ENCODE measurements at places on chromosomes 4 and X.

DNA sequence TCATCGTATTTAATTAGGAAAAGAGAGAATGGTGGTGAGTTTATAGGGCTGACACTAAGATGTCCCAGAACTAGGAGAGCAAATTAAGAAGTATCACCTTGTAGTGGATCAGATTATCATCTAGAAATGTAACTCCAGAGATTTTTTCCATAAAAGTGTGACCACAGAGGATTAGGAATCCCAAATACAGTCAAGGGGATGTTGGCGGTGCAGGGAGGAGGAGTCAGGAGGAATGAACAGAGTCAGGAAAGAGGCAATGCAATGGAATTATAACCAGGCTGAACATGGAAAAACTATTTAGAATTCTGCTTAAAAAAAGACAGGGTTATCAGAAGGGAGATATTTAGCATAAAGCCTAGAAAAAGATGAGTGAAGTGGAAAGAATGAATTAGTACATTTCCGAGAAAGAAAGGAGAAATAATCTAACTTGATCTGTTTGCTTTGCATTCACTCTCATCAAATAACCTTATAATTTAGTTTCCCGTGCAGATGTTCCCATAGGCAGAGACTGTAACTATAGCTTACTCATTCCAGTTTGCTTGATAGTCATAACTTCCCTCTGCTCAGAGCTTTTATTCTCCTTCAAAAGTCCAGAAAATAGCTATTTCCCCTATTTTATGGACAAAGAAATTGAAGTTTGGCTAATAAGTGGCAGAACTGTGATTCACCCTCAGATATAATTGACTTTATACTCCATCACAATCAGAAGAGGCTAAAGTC lies 56.4 kb downstream of the SCFD2 start:
- DNase-seq: no peak

- peak; percentile 15 for DNase-seq
Measured at GRCh38 chr4:184907216-184907615, 81.4 kb upstream of the ACSL1 start.

DNA sequence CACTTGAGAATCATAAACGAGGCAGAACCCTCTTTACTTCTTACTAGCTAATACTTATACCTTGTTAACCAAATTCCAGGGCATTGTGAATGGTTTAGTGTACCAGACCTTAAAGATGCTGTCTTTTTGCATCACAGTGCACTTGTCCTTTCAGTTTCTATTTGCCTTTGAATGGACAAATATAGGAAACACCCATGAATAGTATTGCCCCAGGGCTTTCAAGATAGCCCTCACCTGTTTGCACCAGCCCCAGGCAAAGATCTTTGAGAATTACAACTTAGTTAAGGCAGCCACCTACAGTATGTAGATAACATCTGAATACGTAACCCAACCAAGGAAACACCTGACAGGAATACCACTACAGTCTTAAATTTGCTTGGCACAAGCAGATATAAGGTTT lies 60.8 kb upstream of the CT45A1 start:
- no peak for DNase-seq

DNA sequence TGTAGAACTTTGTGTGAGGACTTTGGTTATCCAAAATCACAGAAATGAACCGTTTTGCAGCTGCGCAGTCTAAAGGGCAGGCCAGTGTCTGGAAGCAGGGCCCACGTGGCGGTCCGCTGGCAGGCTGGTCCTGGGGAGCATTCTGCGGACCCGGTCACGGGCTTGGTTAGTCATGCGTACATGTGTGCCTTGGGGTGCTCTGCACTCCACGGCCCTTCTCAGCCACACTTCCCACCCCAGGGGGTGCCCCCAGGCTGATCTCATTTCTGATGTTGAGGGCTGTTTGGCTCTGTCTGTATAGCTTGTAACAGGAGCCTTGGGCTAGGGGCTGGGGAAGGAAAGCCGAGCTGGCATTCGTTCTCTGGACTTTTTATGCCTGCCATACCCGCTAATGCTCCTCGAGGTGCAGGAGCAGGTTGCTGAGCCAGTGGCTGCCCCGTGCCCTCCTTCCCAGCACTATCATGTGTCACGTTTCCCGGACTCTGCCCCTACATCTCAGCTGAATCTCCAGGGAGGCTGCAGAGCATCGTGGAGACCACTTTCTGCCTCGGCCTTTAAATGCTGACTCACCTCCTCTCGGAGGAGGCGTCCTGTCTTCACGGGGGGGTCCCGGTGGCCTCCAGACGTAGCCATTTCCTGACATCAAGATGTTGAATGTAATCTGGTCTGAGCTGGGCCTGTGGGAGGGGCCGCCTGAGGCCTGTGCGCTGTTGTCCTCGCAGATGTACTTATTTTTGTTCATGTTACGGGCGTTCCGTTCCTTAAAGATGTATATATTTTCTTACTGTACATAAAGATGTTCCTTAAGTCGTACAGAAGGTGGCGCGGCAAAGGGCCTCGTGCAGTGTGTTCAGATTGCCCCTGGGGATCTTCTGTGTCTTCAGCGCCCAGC lies 11.4 kb upstream of the TADA2B start:
- DNase-seq: no peak

GRCh38 chr4:182704077-182704476 lies 213.1 kb downstream of the DCTD start:
- DNase-seq: no peak

DNA sequence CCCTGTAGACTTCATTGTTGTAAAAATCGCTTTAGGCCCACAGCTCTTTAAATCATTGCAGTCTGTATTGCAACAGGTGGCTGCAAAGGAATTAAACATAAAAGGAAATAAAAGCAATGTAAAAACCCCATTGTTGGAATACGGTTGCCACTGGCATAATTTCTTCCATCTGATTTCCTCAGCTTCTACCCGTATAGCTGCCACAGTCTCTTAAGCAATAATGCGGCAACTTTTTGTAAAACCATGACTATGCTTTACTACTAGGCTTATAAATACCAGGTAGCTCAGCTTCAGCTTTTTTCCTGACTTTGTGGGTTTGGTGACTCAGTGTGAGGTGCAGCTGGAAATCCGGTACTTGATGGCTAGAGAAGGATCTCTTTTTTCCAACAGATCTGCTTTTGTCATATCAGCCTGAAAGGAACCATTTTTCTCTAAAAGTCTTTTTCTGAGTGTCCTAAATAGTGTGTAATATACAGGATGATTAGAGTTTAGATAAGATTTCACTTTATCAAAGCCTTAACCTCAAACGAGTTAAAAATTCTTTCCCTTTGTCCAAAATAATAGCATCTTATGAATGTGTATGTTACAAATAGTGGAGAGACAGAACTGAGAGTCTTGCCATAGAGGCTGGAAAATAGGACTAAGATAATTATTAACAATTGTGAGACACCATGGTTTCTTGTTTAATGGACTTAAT lies 268.0 kb downstream of the ADGRL3 start:
- no peak for DNase-seq

GRCh38 chr4:155208258-155209054 lies at the start of gene NPY2R:
Gene NPY2R (plus strand): TSS chr4:155208636. CDS start chr4:155213940, 5,304 bp downstream.
- no peak for DNase-seq

- no peak for DNase-seq
Measured at GRCh38 chr4:154506253-154506652, 14.7 kb upstream of the DCHS2 start.

DNA sequence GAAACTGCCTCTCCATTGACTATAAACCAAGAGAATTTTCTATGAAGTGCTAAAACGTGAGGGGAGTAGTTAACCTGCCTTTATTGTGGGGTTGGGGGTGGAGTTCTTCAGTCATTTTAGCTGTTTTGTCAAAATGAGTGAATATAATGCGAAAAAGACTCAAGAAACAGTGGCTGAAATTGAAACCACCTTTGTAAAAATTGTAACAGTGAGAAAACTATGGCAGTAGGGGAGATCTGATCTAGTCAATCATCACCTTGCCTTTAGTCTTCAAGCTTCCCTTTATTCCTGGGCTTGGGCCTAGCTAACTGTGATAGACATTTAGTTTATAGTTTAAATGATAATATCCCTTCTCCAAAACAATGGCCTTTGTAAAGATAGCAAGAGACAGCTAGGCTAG lies 1927.3 kb downstream of the STIM2 start:
- no peak for DNase-seq

Data from GM19239 (cell line).